Urinary bladder (tissue), 4 donors: ENCODE measurements at places on chromosomes 12 and 14. TPM values are rescaled to one million over a fixed set of nuclear protein-coding genes. Genes with fewer than 3 reads are reported as not detected.

GRCh38 chr12:115075552-115076170, 391.7 kb upstream of the TBX3 start:
- DNase-seq = no peak

GRCh38 chr14:86057018-86057667, 527.2 kb downstream of the FLRT2 start:
- no peak for DNase-seq

DNA sequence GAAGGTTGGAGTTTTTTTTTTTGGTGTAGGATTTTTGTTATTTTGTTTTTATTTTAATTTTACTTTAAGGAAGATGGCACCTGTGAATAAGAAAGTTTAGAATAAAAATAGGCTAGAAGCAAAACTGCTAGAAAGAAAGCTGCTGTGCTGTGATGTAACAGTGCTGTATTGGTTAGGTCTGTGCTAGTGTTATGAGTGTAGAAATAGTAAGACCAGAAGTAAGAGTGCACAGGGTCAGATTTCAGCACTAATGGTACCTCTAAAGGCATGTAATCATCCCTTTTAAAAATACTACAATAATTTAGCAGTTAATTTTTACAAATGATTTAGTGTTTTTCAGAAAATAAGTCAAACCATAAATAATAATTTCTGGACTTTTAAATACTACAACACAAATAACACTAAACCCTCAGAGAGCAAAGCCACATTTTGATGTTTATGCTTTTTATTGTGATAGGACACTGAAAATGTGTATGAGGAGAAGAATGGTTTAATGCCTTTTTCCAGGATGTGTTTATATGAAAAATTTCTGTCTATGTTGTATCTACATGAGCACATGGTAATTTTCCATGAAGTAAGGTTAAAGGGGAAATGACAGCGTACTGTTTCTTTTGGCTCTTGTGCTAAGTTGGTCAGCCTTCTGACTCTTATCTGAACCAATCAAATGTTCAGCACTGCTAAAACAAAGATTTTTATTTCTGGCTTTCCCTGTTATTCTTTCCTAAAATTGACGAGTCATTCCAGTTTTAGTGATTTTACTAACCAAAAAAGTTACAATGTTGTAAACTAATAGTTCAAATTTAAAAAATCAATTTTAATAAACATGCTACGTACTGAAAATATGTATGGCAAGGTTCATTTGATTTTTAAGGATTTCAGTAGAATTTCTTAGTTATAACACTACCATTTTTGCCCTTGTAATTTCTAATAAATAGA, 96.1 kb downstream of the PPHLN1 start:
- DNase-seq = no peak

- DNase-seq = no peak
These were observed 46.7 kb downstream of the TMCC3 start for GRCh38 chr12:94603434-94604365.

DNA sequence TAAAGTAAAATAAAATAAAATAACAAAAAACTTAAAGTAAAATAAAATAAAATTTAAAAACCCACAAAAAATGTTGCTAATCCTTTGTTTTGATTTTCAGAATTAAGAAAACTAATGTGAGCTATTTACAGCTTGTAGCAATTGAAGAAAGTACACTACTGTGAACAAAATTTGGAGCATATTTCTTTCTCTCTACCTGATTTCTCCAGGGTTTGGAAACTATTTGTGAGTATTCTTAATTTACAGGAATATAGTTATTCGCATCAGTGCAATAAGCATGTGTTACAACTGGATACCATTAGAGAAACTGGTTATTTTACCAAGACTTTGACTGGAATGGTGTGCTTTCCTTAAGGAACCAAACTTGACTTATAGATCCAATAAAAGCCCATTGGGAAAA, 86.1 kb upstream of the CNOT2 start:
- no peak for DNase-seq

GRCh38 chr14:88305528-88306322, 17.3 kb downstream of the KCNK10 start:
- DNase-seq = no peak

GRCh38 chr12:78430551-78430950, 434.0 kb upstream of the SYT1 start:
- DNase-seq = no peak

DNA sequence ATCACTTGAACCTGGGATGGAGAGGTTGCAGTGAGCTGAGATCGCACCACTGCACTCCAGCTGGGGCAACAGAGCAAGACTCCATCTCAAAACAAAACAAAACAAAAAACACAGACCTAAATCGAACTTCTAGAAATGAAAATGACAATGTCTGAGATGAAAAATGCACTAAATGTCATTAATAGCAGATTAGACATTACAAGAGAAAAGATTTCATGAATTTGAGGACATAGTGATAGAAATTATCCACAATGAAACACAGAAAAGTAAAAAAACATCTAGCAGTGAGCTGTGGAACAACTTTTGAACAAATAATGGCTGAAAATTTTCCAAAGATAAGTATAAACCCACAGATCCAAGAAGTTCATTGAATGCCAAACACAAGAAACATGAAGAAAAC, 35.2 kb downstream of the BICDL1 start:
- DNase-seq = no peak

- no peak for DNase-seq
These were observed 6.0 kb downstream of the SIX6 start for GRCh38 chr14:60514741-60515491.

GRCh38 chr12:91515944-91516694, 333.5 kb upstream of the DCN start:
- DNase-seq = no peak

- no peak for DNase-seq
These were observed 924.1 kb upstream of the TMEM132C start for GRCh38 chr12:127342861-127343260.

DNA sequence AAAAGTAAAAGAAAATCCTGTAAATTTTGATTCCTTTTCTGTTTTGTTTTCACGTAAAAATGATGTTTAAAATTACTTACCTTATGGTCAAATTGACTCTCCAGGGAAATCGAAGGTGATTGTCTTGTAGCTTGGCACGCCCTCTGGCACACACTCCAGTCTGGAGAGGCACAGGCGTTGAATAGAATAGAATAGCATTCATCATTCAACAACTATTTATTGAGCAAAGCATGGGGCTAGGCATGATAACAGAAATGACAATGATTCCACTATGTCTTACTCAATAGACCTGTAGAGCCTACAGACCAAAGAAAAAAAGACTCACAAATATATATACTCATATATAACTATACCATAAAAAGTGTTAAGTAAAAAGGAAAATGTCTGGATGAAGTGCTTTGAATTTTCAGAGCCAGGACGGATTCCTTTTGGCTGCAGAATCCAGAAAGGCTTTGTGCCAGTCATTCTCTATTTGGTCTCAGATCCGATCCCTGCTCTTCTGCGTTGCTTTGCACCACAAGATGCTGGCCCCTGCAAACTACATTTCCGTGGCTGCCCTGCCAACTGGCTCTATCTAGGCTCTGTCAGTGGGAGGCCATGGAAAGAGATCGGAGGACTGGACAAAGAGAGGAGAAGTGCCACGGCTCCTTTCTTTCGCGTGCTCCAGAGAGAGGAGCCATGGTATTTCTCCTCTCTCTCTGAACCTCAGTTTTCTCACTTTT, 231.8 kb downstream of the CRADD start:
- DNase-seq = no peak

DNA sequence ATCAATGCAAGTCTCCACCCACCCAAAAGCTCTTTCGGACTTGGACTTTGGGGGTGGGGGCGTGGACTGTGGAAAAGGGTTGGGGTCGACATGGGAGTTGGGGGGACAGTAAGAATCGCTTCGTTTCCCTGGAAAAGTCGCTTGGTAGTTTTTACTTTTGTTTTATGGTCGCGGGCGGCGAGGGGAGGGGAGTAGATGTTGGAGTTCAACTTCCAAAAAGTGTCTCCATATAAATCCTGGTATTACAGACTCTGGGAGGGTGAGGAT, 568 bp upstream of the BCL11B start:
- DNase-seq = no peak

DNA sequence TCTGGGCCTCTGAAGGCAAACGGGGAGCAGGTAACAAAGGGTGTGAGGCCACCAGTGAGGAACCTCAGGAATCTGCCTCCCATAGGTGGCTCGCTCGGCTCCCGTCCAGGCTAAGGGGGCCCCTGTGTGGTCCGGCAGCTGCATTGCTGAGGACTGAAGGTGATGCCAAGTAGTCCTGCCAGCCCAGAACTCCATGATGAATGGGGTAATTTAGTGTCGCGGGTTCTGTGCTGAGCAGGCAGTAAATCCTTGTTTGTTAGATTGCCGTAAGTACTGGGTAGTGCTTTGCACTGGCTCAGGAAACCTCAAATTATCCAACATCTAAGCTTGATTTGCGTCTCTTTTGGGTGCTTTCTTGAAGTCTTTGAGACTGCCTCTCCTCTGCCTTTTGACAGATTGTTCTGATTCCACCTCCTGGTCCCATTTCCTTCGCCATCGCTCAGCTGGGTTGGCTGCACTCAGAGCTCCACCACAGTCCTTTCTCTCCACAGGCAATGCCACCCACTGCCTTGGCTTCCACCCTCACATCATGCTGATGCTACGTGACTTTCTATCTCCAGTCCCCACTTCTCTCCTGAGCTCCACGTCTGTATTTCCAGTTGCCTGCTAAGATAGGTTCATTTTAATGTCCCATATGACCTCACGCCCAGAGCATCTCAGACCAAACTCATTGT, 392.0 kb downstream of the FUT8 start:
- DNase-seq = no peak

GRCh38 chr12:76798864-76799263, 34.9 kb downstream of the ZDHHC17 start:
- DNase-seq = no peak

- DNase-seq = no peak
These were observed 5.3 kb downstream of the SLC5A8 start for GRCh38 chr12:101204602-101205304.

GRCh38 chr14:51004801-51005526, 60.7 kb upstream of the PYGL start:
- DNase-seq = no peak

GRCh38 chr14:59897757-59898383, 22.1 kb upstream of the LRRC9 start:
- no peak for DNase-seq

DNA sequence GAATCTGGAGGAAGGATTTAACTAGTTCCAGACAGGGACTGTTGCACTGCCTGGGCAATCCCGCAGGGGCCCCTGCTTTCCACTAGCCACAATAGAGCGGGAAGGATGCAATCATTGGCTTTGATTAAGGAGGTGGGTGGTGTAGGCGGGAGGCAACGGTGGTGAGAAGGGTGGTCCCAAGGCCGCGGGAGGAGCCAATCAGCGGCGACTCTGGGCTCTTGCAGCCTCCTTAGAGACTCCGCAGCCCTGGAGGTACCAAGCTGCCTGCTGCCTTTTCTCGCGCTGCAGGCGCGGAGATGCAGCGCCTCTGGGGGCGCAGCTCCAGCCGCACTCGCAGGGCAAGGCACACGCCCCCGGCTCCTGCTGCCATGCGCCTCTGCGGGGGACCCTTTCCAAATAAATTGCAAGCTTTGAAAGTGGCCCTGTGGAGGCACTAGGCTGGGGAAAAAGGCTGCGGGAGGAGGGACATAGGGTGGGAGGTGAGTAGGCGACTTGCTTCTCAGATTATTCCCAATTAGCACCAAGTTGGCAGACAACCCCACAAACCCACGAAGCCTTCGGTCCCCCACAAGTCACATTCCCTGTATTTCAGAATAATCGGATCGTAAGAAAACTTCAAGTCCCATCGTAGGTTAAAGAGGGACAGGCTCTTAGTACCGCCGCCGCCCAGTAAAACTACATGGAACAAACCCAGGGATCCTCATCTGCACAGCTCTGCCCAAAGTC, 858 bp upstream of the KCNA1 start:
- DNase-seq = no peak

DNA sequence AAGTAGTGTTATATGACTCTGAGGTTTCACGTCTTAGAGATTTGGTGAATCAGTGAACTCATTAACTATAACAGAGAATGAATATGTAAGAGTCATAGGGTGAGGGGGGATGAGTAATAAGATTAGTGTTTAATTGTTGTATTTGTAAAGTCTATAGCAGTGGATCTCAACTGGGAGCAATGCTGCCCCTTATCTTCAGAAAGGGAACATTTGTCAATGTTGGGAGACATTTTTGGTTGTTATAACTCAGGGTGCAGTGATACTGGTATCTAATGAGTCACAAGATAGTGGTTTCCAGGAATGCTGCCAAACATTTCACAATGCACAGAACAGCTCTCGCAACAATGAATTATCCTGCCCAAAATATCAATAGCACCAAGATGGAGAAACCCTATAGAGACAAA, 1193.7 kb downstream of the GALC start:
- no peak for DNase-seq

DNA sequence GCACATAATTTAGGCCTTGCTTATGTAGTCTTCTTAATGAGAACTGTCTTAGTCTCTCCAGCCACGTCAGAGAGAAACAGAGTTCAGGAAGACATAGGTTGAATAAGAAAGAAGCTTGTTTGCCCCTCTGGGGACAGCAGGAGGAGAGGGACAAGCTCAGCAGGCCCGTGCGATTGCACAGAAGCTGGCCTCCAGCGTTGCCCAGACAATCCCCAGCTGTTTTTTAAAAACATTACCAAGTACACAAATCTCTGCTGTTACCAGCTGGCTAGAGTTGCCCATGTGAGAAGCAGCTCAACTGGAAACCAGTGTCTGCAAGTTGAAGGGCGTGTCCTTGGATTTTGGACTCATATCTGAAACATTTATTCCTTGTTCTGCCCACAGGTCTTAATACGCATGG, 232.6 kb downstream of the EFCAB11 start:
- no peak for DNase-seq

DNA sequence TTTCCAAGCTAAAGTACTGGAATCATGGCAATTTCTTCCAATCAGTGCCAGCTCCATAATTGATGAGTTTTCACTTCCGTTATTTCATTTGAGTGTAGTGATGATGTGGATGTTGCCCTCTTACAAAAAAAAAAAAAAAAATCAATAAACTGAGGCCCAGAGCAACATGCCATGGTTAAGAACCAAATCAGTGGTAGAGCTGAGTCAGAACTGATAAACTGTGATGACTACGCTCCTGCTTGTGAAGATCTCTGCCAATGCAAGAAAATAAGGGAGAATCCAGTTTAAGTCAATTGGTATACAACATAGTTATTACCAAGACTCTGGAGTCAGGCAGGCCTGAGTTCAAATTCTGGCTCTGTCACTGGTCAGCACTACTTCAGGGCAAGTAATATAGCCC, 102.7 kb downstream of the GPR135 start:
- no peak for DNase-seq

GRCh38 chr12:20883288-20883687, 72.8 kb downstream of the SLCO1B3 start:
- no peak for DNase-seq

Gene KRT72
- polyA plus RNA-seq = not detected

Gene OR4K1
- polyA plus RNA-seq = not detected

Gene LRFN5
- 12.7 TPM for polyA plus RNA-seq

Gene CFAP54
- 0.41 TPM for polyA plus RNA-seq

Gene AQP6
- 0.08 TPM for polyA plus RNA-seq

Gene AQP2
- 0.04 TPM for polyA plus RNA-seq

Gene TOMM20L
- polyA plus RNA-seq = 0.34 TPM

Gene ESRRB
- 0.04 TPM for polyA plus RNA-seq

Gene HOTAIR
- 6.3 TPM for polyA plus RNA-seq

Gene SVOP
- 0.13 TPM for polyA plus RNA-seq

Gene MANSC4
- not detected for polyA plus RNA-seq

Gene SPX
- polyA plus RNA-seq = 0.33 TPM

Gene TMPRSS12
- not detected for polyA plus RNA-seq

Gene C12orf75
- polyA plus RNA-seq = 4.2 TPM

Gene GZMB
- 0.49 TPM for polyA plus RNA-seq
